ENCODE measurements at places on chromosomes 1 and 21. TPM values are rescaled to one million over a fixed set of nuclear protein-coding genes. Genes with fewer than 3 reads are reported as not detected.

OLIG2 gene
- total RNA-seq, result not detected

NECTIN4 gene
- total RNA-seq, result 75.6 TPM

GBP6 gene
- total RNA-seq, result not detected

CFHR4 gene
- total RNA-seq, result not detected

FGR gene
- 17.2 TPM for total RNA-seq

TAS1R3 gene
- total RNA-seq, result 0.42 TPM

MYOM3 gene
- 0.65 TPM for total RNA-seq

ST6GALNAC5 gene
- 1.1 TPM for total RNA-seq

TTLL7 gene
- total RNA-seq, result 29.2 TPM
